Glomerular endothelial cell (primary cell): ENCODE measurements at places on chromosomes 12 and 14. TPM values are rescaled to one million over a fixed set of nuclear protein-coding genes. Genes with fewer than 3 reads are reported as not detected.

DNA sequence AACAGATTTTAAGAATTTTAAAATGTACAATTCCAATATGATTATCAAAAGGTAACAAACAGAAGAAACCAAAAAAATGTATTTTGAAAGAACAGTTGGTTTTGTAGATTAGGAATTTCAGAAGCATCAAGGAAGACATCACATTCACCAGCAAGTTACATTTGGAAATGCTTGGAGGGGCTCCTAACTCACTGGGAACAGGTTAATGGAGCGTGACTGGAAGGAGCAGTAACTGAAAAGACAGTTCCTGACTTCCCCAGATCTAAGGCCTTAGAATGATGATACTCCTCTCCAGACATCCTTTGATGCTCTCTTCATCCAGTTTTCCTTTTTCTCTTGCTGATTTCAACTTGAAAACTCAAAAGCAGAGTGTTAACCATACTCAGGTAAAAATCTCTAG, 220.0 kb upstream of the EGLN3 start:
- DNase-seq = no peak

- DNase-seq = no peak
Measured at GRCh38 chr14:69087061-69087461, 65.9 kb downstream of the DCAF5 start.

DNA sequence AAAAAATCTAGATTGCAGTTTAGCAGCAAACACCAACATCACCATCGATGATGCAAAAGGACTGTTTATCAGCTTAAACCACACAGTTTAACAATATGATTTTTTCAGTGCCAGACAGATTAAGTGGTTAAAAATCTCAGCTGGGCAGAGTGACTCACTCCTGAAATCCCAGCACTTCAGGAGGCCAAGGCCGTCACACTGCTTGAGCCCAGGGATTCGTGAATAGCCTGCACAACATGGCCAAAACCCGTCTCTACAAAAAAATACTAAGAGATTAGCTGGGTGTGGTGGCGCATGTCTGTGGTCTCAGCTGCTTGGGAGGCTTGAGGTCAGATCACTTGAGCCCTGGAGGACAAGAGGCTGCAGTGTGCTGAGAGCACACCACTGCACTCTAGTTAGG, 8.9 kb downstream of the RSRC2 start:
- no peak for DNase-seq

- DNase-seq = no peak
Measured at GRCh38 chr14:100079726-100080005, 14.4 kb downstream of the EVL start.

GRCh38 chr14:93064411-93065271, 51.1 kb downstream of the ITPK1 start:
- DNase-seq = no peak

- DNase-seq = no peak
Measured at GRCh38 chr12:132423820-132424645, 65.9 kb upstream of the FBRSL1 start.

- peak; percentile 18 for DNase-seq
Measured at GRCh38 chr14:80425686-80426085, 214.4 kb upstream of the DIO2 start.

TAS2R42 gene
- total RNA-seq = not detected in 2 replicates
